Cerebellar cortex (tissue), 1 donor: ENCODE measurements at places on chromosomes 1 and 21.

- DNase-seq = no peak
Measured at GRCh38 chr1:167825419-167826079, 88.4 kb downstream of the ADCY10 start.

GRCh38 chr1:170020859-170021258 lies 53.6 kb downstream of the KIFAP3 start:
- DNase-seq = no peak

DNA sequence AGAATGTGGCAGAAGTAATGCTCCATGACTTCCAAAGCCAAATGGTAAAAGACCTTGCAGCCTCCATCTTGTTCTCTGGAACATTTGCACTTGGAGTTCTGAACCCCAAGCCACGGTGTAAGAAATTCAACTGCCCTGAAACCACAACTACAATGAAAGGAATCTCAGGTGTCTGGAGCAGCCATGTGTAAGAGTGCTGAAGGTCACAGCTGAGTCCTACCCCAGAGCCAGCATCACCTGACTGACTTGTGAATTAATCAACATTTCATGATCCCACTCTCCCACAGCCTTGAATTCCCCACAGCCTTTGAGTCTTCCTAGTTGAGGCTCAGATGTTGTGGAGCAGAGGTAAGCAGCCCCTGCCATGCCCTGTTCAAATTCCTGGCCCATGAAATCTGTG lies 192.8 kb upstream of the CAMK1G start:
- DNase-seq = no peak

DNA sequence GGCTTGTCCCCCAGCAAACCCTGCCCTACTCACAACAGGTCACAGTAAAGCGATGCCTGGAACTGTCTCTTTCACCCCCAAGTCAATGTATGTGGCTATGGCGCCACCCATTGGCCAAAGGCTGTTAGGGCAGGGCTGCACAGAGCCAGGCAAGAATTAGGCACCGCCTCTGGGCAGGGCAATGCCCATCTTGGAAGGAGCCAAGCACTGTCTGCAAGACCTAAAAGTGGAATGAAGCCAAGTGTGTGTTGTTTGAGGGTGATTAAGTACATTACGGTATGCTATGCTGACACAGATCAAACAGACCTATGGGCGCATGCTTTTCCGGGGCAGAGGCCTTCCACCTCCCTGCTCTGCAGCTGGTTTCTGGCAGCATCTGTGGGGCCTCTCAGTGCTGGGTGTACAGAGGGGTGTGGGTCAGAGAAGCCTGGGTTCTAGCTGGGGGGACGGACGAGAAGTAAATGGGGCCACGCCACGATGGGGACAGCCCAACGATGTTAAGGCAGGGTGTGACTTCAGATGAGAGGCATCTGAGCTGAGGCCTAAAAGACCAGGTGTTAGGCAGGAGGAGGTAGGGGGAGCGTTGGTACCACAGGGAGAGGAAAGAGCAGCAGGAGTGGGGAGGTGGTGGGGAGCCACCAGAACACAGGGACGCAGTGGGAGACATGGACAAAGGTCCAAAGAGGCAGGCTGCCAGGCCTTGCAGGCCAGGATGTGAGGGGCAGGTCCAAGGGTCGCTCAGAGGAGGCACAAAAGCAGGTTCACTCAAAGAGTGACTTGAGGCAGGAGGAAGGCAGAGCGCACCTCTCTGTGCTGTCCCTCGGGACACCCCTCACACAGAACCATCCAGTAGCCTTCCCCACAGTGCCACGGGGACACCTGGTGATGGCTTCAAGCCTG lies 49.8 kb downstream of the ACOT7 start:
- peak; percentile 74 for DNase-seq

GRCh38 chr1:204172404-204173029 lies 6.4 kb upstream of the REN start:
- no peak for DNase-seq

DNA sequence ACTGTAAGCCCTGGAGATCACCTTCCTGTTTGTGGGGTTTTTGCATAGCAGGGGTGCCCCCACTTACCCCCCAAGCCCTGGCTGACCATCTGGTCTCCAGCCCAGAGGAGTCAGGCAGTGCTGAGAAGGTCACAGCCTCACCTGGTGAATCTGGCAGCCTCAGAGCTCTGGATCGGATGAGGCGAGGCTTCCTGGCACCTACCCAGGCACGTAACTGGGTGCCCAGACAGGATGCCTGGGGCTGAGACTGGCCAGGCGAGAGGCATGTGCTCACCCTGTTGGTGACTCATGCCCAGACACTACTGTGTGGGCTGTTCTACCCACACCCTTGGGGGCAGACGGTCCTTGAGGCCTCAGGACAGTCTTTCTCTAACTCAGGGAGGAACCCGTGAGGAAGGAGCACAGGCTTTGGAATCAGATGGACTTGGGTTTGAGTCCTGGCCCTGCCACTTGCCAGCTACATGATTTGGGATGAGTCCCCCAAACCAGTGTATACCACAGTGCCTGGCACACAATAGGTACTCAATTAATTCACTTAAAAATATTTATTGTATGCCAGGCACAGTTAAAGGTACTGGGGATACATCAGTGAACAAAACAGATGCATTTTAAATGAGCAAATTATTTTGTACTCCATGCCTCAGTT lies 15.1 kb upstream of the PADI3 start:
- peak; percentile 6 for DNase-seq

GRCh38 chr1:22225858-22226589 lies 83.1 kb upstream of the WNT4 start:
- DNase-seq = no peak
